ENCODE measurements at places on chromosomes 4 and X.

DNA sequence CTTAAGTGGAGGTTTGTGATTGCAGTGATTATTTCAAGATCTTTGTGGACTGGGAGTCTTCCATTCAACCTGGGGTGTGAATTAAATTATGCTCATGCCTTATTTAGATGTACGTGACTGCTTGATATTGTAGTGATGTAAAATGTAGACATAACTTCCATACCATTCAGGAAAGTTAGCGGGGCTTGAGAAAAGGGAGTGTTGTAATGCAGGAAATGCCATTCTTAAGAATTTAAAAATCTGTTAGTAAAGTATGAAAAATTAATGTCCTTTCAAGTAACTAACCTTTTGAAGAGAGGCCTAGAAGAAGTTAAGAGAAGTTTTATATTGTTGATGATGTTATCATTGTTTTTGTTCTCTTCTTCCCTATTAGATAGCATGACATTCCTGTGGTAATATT is 318.2 kb downstream of the CCSER1 start:
- DNase-seq, result no peak

DNA sequence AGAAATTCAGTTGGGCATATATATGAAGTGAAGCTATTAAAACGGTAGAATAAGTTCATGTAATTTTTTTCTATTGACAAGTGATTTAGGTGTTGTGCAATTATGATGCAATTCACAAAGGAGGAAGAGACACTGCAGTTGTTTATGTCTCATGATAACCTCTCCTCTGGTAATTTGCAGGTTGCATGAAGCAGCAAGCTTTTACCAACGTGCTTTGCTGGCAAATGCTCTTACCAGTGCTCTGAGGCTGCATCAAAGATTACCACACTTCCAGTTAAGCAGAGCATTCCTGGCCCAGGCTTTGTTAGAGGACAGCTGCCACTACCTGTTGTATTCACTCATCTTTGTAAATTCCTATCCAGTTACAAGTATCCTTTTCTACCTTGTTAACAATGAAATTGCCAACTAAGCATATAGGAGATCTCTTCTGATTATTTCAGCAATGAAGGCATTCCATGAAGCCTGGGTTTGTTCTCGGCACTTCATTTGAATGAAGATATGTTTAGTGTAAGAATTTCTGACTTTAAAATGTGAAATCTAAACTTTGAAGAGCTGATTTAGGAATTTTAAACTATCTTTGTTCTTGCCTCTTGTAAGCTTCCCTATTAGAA is 3.9 kb downstream of the TMEM33 start:
- DNase-seq, result no peak

- DNase-seq, result no peak
Measured at GRCh38 chrX:74536832-74537371, 77.5 kb downstream of the RLIM start.

- DNase-seq, result no peak
Measured at GRCh38 chr4:4364486-4365208, 22.3 kb upstream of the NSG1 start.

DNA sequence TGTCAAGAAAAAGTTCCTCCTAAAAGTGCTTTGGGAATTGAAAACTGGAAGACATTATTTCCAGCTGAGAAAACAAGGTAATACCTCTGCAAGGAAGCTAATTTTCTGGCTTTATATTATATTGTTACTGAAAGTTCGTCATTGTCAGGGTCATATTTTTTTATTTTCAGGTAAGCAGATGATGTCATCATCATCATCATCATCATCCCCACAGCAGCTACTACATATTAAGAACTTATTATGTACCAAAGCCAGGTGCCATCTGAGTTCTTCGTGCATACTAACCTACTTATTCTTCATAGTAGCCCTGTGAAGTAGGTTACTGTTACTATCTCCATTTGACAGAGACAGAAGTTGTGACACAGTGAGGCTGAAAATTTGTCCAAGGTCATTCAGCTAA is 52.9 kb upstream of the MND1 start:
- no peak for DNase-seq

- DNase-seq, result no peak
Measured at GRCh38 chr4:155941085-155941790, 12.4 kb downstream of the CTSO start.

- DNase-seq, result no peak
Measured at GRCh38 chrX:12903646-12904045, 2.8 kb upstream of the TLR8 start.

Data from chondrocyte (in vitro differentiated cells).